Erythroblast (primary cell): ENCODE measurements at places on chromosomes 7 and 10.

GRCh38 chr7:22563032-22563501 is 63.1 kb upstream of the STEAP1B start:
- DNase-seq: no peak

DNA sequence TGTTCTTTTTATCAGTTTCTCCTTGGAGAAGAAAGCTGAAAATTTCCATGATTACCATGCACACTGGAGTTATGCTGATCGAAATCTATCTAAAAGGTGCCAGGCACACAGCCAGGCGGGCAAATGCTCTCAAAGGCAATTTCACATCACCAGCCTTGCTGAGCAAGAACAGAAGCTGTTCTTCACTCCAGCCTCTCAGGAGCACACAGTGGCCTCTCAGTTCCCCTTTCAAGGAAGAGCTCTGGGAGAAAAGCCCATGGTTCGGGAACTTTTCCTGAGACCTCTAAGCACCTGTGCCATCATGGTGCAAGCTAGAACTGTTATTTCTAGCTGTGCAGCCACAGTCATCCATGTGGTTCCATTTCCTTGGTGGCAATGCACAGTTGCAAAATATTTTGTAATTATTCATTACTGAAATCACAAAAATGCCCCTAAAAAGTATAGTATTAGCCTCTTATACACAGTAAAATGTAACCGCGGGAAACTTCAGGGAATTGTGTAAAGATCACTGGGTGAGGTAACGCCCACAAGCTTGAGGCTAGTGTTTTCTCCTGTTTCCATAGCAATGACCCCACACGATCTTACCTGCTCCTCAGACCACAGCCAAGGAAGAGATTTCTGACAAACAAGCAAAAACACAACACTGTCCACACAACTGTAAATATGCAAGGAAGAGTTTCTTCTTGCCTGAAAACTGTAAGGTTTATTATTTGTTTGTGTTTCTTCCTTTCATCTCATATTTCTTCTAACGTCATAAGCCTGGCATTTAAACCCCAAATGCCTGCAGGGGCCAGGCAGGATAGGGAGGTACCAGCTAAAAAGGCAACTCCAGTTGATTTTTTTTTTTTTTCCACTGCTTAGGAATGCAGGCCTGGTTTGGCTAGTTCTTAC is 121.2 kb downstream of the FAM107B start:
- DNase-seq: no peak

DNA sequence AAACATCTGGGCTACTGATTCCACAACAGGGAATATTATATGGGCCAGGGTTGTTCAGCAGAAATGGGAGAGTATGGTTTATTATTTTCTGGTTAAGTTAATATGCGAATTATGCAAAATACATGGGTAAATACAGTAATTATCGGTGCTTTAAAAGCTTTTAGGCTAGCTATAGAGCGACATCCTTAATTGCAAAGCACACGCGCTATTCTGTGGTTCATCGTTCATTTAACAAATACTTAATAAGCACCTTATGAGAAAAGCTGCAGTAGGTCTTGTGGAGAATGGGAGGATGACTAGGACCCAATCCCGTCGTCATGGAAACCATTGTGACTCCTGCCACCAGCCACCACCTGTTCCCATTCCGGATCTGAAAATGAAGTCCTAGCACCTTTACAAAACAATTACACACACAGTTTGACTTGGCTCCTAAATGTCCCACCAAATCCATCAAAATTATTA is 623 bp upstream of the CEP41 start:
- DNase-seq: peak; percentile 42

- DNase-seq: no peak
Measured at GRCh38 chr7:13290975-13291374, 603.5 kb downstream of the ARL4A start.

- DNase-seq: no peak
Measured at GRCh38 chr7:66558660-66559465, 69.8 kb upstream of the KCTD7 start.

GRCh38 chr10:78302989-78303854 is 269.6 kb downstream of the RPS24 start:
- DNase-seq: peak; percentile 93

GRCh38 chr10:84469470-84469869 is 141.1 kb downstream of the CCSER2 start:
- no peak for DNase-seq

DNA sequence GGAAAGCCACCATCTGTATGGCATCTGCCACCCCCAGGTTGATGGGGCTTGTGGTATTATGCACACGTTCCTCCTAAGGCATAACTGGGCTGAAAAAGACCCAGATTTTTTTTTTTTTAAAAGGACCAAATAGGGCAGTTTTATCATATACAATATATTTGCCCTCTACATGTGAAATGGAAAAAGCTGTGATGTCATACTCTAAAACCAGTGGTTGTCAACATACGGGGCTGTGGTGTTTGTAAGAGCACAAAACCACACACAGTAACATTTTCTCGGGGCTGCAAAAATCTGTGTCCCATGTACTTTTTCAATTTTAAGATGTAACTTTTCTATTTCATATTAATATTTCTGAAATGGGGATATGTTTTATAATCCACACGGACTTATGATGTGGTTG is 34.9 kb downstream of the FAM171A1 start:
- DNase-seq: no peak

DNA sequence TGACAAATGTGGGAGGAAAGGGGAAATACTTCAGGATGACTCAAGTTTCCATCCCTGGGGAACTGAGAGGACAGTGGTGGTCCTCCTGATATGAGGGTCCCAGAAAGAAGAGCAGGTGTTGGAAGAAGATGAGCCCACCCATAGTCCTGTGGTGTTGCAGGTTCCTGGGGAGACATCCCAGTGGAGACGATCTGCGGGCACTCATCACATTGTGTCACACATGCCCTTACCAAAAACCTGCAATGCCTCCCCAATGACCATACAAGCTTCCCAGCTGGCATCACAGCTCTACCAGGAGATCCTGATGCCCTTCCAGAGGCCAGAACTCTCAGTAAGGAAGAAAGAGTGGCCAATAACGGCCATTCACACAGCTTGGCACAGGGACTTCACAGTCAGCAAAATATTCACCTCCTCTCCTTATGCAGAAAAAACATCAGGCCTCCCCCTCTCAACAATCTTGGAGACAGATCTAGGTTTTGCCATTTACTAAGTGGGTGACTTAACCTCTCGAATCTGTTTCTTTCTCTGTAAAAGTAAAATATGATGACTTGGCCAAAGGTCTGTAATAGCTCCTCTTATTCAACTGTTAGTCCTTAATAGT is 9.0 kb downstream of the PUS7 start:
- DNase-seq: no peak

- DNase-seq: no peak
Measured at GRCh38 chr10:6310977-6311376, 108.2 kb downstream of the PFKFB3 start.

DNA sequence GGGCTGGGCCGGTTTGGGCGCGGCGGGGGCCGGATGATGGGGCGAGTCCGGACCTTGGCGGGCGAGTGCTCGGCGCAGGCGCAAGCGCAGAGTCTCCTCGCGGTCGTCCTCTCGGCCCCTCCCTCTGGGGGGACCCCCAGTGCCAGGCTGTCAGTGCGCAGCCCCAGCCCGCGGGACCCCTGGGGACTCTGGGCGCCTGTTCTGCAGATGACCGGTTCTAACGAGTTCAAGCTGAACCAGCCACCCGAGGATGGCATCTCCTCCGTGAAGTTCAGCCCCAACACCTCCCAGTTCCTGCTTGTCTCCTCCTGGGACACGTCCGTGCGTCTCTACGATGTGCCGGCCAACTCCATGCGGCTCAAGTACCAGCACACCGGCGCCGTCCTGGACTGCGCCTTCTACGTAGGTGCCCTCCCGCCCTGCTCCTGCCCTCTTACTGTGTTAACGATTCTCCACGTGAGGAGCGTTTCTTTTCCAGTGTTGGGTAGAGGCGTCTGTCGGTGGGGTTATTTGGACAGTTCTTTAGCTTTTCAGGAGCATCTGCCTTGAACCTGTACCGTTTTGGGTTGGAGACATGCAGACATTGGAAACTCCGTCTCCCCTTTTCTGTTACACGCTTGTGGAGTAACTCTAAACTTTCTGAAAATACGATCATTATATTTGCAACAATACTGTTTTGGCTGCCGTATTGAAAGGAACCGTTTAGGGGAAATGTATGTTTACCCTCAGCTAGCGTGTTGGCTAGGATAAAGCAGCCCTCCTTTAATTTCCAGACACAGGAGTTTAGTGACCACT is 706 bp downstream of the BUB3 start:
- DNase-seq: peak; percentile 75
